ENCODE measurements at places on chromosomes 4 and X.

GRCh38 chr4:58453956-58454355 lies 1343.8 kb upstream of the IGFBP7 start:
- no peak for DNase-seq

DNA sequence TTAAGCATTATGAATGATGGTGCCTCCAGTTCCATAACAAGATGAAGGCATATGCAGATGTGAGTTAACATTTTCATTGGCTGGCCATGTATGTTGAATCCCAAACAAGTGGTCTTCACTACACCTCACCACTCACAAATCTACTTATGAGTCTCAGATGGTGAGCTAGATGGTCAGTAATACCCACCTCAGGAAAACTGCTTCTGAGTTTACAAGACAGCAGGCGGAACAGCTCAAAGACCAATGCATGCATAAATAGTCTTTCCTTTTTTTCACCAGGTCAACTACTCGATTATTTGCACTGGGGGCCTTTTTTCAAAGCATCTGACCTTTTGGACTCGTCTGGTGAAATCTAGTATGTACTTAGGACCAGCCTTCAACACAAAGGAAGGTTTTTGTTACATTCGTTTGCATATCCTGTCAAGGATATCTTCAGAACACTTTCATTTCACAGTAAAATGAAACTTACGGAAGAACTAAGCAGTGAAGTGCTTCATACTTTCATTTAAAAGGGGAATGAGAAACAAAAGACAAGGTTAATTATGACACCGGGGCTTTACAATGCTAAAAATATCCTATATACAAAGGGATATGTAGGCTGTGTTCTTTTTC lies 23.1 kb upstream of the TLR7 start:
- DNase-seq: no peak

DNA sequence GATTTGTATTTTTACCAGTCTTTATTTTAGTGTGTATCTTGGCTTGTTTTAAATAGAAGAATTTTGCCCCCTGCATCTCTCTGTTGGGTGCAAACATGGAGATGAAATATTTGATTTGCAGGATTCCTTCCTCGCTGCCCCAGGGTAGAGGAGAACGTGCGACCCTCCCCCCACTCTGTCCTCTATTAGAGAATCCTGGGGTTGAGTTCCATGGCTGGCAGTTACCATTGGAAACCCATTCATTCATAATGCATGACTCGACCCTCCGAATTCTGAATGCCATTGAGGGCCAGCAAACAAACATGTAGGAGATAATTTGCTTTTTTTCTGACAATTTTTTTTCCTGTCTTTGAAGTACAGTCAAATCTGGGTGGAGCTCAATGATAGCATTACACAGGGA lies 53.7 kb downstream of the TRIM2 start:
- no peak for DNase-seq

- peak; percentile 14 for DNase-seq
These were observed 15.8 kb downstream of the ART3 start for GRCh38 chr4:76090241-76090691.

DNA sequence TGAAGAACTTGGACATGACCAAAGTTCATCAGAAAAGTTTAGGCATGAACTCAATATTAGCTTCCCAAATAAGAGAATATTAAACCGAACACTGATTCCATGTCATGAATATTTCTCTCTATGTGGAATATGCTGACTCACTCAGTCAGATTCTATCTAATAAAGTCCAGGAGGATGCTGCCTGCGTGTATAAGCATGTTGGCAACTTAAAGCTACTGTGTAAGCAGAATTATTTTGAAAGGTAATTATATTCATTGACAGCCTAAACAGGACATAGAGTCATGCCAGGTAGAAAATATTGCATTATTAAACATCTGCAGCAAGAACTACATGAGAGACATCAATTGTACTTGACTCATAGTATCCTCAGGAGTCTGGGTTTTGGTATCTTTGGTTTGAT lies 367.9 kb upstream of the SPOCK3 start:
- DNase-seq: no peak

GRCh38 chr4:105061136-105061696 lies 85.5 kb upstream of the TET2 start:
- peak; percentile 87 for DNase-seq

GRCh38 chrX:8374041-8374825 lies 90.4 kb upstream of the VCX3B start:
- DNase-seq: no peak

- no peak for DNase-seq
These were observed 16.4 kb downstream of the DSPP start for GRCh38 chr4:87624698-87625097.

DNA sequence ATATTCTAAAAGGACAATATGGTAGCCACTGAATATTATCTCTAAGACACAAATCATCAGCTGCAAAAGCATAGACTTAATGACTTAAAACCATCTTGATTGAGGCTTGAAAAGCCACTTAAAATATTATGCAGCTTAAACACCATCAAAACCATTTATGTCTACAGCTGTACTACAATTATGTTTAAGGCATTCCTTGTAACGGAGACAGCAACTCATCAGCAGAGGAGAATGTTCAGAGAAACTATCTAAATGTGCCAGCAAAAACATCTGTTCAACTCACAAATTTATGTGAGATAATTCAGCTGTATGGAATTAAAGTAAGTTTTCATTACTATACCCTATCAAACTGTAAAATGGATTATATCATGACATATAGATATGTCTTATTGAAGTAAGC lies 147.9 kb upstream of the CTSO start:
- no peak for DNase-seq

DNA sequence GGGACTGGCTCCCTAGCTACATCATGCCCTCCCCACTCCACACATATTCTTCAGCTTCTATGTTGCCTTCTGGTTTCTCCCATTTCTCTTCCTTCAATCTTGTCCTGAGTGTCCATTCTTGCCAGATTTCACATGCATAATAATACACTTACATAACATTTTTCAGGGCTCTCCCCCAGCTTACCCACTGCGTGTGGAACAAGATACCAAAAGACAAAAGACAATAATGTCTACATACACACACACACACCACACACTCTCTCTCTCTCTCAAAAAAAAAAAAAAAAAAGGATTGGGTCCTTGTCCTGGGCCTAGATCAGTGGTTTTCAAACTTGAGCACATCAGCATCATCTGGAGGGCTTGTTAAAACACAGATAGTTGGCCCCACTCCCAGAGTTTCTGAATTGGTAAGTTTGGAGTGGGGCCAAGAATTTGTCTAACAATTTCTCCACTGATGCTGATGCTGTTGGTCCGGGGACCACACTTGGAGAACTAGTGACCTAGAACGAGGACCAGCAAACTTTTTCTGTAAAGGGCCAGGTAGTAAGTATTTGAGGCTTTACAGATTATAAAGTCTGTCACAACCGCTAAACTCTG lies 6.5 kb upstream of the SMARCA1 start:
- DNase-seq: no peak

- no peak for DNase-seq
These were observed 126.2 kb downstream of the SLC39A8 start for GRCh38 chr4:102219129-102219528.

DNA sequence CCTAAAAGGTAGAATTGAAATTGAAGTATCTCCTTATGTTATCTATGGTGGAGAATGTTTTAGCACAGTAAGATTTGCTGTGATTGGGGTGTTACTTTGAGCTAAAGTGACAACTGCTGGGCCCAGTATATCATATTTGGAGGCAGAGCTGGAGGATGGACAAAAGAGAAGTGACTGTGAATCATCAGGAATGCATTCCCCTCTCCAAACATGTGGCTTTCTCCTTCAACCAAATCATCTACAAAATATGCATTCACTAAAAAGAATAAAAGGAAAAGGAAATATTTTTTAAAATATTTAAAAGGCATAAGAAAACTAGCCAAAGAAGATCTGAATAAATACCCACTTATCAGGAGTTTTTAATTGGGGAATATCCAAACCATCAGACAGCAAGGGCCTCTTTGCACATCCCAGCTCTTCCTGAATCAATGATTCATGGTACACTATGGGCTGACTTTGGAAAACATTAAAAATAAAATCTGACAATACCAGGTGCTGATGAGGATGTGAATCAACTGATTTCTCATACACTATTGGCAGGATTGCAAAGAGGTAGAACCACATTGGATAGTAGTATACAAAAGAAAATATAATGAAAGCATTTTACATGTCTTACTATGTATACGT lies 671.7 kb upstream of the NR3C2 start:
- no peak for DNase-seq

GRCh38 chr4:103496800-103497199 lies 223.0 kb downstream of the TACR3 start:
- DNase-seq: no peak

DNA sequence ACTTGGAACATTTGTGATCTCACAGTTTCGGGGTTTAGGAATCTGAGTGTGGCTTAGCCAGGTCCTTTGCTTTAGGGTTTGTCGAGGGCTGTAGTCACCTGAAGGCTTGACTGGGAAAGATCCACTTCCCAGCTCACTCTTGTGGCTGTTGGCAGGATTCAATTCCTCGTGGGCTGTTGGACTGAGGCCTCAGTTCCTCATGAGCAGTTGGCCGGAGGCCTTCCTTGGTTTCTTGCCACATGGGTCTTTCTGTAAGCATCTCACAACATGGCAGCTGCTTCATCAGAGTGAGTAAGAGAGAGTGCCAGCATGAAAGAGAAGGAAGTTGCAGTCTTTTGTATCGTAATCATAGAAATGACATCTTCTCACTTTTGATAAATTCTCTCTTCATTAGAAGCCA lies 11.1 kb downstream of the TXLNG start:
- peak; percentile 0 for DNase-seq

DNA sequence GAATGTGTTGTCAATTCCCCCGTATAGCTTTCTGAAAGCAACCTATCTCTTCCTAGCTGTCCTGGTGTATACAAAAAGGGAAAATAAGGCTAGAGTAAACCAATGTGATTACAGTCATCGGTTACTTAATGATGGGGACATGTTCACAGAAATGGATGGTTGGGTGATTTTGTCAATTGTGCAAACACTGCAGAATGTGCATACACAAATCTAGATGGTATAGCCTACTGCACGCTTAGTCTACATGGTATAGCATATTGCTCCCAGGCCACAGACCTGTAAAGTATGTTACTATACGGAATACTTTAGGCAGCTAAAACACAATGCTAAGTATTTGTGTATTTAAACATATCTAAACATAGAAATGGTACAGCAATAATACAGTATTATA lies 5.1 kb downstream of the DTHD1 start:
- DNase-seq: no peak

- no peak for DNase-seq
These were observed 106.7 kb downstream of the GPM6A start for GRCh38 chr4:175705407-175705806.

GRCh38 chr4:25524663-25525062 lies 131.0 kb upstream of the SLC34A2 start:
- DNase-seq: no peak

GRCh38 chrX:71052721-71053120 lies 15.4 kb downstream of the SNX12 start:
- DNase-seq: no peak

DNA sequence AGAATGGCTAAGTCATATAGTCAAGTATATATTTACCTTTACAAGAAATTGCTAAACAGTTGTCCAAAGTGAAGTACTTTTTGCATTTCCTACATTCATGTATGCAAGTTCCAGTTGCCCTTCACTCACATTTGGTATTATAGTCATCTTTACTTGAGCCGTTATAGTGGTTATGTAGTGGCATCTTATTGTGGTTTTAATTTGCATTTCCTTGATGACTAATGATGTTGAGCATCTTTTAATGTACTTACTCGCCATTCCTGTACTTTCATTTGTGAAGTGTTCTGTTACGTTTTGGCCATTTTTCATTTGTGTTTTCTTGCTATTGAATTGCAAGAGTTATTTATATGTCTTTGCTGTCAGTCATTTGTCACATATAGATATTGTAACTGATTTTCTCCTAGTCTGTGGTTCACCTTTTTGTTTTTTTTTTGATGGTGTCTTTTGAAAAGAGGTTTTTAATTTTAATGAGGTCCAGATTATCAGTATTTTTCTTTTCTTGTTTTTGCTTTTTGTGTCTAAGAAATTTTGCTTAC lies 27.6 kb downstream of the ARFIP1 start:
- DNase-seq: no peak

DNA sequence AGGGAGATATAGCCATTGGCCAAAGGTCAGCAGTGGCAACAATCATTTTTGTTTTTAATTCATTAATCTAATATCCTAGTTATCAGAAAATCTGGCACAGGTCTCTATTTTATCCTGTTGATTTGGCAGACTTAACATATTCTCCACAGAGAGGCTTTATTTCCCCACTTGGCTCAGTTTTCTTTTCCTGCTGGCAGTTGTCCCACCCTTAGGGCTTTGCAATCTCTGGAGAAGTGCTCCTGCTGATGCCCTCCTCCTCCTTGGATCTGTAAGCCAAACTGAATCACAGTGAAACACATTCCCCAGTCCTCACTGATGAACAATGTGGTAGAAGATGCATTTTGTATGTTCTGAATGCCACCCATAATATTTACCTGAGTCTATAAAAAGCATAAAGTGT lies 889.7 kb downstream of the PDHA2 start:
- DNase-seq: no peak

DNA sequence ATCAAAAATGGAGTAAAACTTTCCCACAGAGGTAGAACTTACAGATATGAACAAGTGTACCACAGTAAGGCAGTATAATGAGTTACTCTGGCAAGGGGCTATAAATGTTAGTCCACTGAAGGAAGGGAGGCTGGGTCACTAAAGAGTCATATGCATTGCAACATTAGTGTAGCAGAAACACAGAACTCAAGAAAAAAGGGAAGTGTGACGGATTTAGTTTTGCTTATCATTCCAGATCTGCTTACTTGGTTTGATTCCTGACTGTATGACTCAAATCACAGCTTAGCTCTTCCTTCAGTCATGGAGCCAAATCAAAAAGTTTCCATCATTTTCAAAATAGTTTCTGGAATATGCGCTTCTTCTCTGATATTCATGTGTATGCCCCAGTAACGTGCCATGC lies 148.7 kb downstream of the FSTL5 start:
- no peak for DNase-seq

- no peak for DNase-seq
These were observed 1.3 kb upstream of the CITED1 start for GRCh38 chrX:72306851-72307645.

DNA sequence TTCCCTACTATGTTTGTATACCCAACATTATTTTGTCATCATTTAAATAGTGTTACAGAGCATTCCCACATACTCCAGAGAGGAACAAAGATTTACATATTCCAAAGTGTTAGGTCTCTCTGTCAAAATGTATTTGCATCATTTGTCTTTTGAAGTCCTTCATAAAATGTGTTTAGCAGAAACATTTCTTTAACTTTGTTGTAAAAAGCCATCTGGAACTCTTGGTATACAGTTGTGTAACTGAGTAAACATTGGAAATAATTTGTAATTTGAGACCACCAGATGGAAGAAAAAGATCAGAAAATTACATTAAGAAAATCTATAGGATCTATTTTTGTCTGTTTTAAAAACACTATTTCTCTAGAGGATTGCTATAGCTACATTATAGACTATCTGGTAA lies 56.6 kb upstream of the ALB start:
- DNase-seq: no peak

All from bone marrow (tissue), 2 donors.